ENCODE measurements at places on chromosomes 13 and 19.
A peak's percentile ranks its signal among the peaks of the same experiment; 100 is the strongest.

- DNase-seq: peak; percentile 79
Observed at GRCh38 chr19:4393947-4394590, 6.3 kb downstream of the SH3GL1 start.

GRCh38 chr19:31666126-31666525, 316.9 kb upstream of the TSHZ3 start:
- DNase-seq: no peak

GRCh38 chr13:66353664-66354063, 876.5 kb downstream of the PCDH9 start:
- DNase-seq: peak; percentile 56

DNA sequence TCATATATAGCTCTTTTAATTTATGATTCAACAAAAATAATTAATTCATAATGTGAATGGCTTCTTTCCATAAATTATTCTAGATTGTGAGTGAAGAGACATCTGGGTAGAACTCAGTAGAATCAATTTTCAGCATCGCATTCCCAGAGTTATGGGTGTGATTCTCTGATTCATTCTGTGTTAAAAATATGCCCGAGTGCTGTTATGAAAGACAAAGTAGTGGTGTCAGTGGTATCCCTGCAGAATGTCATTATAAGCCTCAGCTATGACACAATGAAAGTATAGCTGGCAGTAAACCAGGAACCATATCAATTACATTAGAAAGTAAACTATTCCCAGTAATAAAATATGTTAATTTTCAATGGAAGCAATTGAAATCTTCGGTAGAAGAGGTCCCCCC, 480.5 kb upstream of the SLITRK1 start:
- DNase-seq: no peak

- DNase-seq: no peak
Observed at GRCh38 chr13:96824140-96824539, 170.1 kb downstream of the OXGR1 start.

- DNase-seq: no peak
Observed at GRCh38 chr13:48782429-48782840, 128.7 kb downstream of the CYSLTR2 start.

- DNase-seq: no peak
Observed at GRCh38 chr19:29233591-29233990, 20.6 kb upstream of the UQCRFS1 start.

DNA sequence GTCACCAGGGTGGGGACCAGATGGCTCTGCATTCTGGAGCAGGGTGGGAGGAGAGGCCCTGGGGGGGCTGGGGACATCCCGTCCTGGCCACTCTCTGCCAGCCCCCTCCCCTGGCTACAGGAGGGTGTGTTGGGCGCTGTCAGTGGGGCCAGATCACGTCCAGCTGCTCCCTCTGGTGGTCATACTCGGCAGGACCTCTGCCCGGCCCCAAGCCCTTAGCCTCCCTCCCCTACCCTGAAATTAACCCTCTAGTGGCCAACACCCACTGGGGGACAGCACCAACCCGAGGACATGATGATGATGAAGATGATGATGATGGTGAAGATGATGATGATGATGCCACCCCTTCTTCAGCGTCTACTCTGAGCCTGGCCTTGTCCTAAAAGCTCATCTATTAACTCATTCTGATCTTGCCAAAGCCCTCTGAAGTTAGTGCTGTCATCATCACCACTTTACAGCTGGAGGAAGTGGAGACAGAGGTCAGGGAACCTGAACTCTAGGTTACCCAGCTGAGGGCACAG, 590 bp upstream of the LGI4 start:
- peak; percentile 92 for DNase-seq

DNA sequence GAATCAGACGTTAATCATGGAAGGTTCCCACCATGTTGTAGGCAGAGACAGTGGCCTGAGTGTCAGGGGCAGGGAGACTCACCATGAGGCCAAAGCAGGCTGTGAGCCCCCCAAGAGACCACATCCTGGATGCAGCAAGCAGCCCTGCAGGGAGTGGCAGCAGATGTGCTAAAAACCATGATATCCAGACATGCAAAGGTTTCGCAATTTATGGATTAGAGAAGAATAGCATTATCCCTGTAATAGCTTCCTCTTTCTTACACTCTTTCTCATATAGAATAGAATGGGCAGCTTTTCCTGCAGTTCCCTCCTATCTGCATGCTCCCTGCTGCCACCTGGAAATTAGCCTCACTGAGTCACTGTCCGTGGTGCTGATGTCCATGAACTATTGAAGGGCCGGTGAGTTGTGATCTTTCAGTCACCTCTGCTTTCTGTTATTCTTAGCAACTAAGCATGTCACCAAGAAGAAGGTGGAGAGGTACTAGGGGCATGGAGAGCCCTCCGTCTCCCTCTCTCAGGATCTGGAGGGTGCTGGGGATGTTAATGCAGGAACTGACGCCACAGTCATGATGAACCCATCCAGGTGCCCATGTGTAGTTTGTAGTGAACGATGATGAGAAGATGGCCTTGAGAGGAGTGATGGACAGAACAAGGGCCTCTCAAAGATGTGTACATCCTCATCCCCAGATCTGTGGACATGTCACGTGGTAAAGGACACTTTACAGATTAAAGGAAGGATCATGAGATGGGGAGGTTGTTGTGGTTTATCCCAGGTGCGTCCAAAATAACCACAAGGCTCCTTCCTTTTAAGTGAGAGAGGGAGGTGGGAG, 9.9 kb downstream of the CEACAM4 start:
- no peak for DNase-seq

- DNase-seq: no peak
Observed at GRCh38 chr13:106186366-106187030, 349.0 kb downstream of the EFNB2 start.

GRCh38 chr19:28468701-28469459, 744.1 kb downstream of the UQCRFS1 start:
- no peak for DNase-seq

DNA sequence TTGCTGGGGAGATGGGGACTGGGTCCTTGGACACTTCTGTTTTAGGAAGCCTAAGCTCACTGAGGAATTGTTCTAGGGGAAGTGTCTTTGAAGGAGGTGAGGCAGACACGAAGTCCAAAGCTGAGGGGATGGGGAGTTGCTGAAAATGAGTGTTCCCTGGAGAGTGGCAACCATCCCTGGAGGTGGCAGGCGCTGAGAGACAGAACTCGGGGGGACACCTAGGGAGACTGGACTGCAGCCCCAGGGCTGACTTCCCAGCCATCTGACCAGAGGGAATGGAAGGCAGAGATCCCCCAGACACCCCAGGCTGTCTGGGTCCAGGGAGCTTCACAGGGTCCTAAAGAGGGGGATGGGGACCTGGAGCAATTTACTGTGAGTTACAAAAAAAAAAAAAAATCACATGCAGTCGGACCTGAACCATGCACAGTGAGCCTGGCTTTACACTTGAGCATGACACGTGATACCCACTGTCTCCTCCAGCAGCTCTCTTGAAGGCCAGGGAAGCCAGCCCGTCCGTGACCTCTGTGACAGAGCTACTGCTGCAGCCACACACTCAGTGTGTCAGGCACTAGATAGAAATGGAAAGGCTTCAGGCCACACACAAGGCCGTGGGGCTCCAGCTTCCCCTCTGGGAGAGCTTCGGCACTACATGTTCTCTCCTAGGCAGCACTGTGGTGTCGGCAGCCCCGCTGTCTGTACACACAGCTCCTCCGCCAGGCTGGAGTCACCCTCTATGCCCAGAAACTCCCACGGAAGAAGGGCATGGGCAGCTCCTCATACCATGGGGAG, 77.1 kb upstream of the KCTD15 start:
- DNase-seq: no peak

GRCh38 chr19:15721268-15721667, 6.6 kb upstream of the OR10H2 start:
- no peak for DNase-seq

GRCh38 chr13:109148243-109148642, 518.8 kb downstream of the MYO16 start:
- no peak for DNase-seq

- DNase-seq: peak; percentile 63
Observed at GRCh38 chr13:40508127-40508526, 158.3 kb downstream of the FOXO1 start.

DNA sequence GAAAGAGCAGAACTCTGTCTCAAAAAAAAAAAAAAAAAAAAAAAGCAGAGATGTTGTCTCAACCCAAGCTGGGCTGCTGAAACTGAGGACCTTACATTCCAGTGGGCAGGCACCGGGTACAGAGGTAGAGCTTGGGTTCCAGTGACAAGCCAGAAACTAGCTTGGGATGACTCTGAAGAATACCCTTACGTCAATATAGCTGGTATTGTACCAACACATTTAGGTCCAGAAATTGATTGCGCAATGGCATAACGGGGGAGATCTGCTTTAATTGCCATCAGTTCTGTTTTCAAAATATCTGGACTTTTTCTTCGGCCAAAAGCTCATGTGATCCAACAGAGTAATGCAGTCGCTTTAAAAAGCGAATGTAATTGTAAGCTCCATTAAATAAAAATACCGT, 103.1 kb upstream of the UBL3 start:
- no peak for DNase-seq

DNA sequence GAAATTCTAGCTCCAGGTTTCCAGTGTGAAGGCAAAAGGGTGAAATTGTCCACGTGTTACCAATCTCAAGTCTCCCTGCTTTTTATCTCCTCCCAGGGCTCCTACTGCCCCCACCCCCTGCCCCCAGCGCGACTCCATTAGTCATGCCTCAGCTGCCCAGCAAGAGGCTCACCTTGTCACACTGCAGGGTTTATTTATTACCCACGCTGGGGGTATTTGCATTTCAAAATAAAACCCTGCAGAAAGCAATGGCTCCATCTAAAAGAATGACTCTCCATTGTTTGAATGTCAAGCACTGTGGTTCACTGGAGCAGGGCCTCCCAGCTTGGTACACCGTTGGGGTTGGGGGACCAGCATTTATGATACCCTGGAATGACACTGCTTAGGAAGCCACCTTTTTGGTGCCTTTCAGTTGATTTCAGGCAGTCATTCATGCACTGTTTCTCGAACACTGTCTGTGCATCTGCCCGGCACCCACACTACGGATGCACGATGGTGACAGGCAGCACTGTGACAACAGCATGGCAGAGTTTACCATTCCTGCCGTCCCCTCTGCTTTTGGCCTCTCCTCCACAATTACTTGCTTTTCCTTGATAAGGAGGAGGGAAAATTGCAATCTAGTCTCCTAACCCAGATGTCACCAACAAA, 9.9 kb upstream of the POP4 start:
- DNase-seq: no peak

DNA sequence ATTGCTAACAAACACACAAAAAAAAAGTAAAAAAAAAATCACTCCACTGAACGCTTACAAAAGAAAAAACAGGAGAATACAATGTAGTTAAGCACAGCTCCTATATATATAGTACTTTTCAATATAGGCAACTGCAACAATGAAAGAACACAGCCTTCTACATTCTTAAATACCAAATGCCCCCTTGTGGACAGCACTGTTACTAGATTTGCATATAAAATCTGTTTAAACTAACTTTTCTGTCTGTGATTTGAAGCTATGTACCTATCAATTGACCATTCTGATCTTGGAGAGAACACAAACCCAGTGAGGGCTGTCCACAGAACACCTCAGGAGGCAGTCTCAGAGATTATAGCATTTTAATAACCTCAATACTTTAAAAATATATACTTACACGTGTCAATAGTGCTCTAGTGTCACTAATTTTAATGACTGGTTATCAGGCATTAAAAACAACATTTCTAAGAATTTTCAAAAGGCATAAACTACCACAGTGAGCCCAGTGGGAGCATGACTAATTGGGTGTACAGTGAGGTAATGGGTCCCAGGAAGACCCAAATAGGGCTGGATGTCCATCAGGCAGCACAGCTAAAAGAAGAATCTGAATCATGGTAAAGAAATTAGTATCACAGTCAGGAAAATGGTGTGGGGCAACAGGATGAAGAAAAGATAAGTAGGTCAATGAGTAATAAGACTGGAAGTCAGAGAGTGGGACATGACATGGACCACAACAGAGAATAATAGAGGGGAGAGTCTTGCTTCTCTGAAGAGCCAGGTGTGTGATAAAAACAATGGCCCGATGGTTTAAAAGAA, 22.2 kb downstream of the CCDC169 start:
- peak; percentile 78 for DNase-seq

GRCh38 chr13:77422724-77423123, 95.8 kb upstream of the MYCBP2 start:
- DNase-seq: no peak

- DNase-seq: no peak
Observed at GRCh38 chr19:38265213-38265861, 964 bp downstream of the SPINT2 start.

GRCh38 chr19:18507727-18508440, 14.0 kb downstream of the ELL start:
- peak; percentile 56 for DNase-seq

GRCh38 chr19:5018224-5019015, 49.5 kb downstream of the KDM4B start:
- no peak for DNase-seq
